KBM-7 (cell line): ENCODE measurements at places on chromosomes 16 and 17.

GRCh38 chr17:72806011-72806410 lies 286.5 kb downstream of the SLC39A11 start:
- DNase-seq: no peak

- no peak for DNase-seq
Observed at GRCh38 chr17:48925251-48925990, 17.2 kb downstream of the UBE2Z start.

DNA sequence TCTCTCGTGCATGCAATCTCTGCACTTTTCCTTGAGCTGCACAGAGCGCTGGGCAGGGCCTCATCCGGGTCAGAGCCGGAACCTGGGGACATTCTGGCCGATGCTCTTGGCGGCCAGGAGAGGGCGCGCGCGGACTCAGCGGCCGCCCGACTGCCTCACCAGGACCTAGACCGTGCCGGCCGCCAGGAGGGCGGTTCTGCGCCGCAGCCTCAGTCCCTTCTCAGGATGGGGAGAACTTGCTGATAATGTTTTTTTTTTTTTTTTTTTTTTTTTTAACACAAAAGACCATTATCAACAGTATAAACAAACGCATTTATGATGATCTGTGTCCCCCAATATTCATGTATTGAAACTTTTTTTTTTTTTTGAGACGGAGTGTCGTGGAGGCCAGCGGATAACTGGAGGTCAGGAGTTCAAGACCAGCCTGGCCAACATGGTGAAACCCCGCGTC lies 8.1 kb upstream of the FLYWCH2 start:
- DNase-seq: peak; percentile 89

DNA sequence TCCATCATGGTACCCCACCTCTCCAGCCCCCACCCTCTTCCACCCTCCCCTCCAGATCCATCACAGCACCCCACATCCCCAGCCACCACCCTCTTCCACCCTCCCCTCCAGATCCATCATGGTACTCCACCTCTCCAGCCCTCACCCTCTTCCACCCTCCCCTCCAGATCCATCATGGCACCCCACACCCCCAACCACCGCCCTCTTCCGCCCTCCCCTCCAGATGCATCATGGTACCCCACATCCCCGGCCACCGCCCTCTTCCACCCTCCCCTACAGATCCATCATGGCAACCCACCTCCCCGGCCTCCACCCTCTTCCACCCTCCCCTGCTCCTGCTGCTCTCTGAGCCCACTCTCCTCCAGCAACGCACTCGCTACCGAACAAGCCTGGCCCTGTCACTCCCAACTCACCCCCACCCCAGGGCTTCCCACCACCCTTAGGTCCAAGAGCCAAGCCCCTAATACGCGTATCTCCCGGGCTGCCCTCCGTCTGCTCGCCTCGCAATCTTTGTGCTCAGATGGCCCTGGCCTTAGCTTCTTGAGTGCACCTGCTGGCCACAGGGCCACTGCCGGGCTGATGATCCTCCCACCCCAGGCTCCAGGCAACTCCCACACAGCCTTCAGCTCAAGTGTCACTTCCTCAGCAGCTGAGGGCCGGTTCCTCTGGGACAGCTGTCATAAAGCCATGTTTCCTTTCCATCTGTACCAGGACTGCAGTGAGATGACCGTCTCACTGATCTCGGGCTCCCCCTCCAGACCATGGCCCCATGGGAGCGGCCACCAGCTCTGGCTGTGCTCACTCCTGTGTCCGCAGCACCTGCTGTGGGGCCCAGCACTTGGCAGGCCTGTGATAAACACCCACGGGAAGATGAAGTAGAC lies 25.5 kb downstream of the KDM8 start:
- DNase-seq: peak; percentile 73

DNA sequence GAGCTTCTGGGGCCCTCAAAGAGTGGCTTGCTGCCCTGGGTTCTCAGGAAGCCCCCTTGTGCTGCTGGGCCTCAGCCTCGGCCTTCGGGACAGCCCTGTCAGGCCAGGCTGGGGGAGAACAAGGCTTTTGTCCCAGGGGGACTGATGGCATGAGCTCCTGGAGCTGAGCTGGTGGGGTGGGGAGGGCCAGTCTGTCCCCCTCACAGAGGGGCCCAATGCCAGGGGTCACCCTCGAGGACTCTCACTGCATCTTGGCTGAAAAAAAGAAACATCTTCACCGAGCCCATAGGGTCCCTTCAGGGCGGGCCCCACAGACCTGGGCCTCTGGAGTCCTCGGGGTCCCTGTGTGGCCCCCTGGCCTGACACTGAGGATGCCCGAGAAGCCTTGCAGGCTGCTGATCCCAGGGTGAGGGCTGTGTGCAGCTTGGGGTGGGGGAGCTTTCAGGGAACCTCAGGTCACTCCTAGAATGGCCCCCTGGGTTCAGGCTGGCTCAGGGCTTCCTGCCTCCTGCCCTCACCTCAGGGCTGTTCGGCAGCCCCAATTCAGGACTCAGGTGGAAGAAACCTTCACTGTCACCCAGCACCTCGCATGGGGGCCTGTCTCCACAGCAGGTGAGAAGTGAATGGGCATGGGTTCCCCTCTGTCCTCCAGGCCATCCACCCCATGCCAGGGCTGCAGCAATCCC lies 90.5 kb downstream of the TNFRSF13B start:
- DNase-seq: no peak

DNA sequence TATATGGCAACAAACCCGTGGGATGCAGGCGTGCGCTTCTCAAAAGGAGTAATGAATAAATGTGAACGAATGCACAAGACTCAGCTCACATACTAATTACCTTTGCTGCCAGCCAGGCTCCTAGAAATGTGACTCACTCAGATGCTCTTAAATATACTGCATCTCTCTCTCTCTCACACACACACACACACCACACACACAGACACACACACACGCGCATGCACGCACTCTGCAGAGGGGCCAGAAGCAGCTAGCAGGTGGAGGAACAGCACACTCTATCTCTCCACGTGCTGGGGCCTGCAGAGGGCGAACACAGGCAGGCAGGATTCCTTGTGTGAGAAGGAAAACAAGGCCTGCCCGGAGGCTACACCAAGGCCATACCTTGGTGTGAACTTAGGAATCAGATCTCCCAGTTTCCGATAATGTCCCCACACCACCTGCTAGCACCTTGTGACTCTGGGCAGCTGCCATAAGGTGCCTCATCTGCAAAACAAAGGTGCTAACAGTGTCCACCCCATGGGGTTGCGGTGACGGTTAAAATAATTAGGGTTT lies 5.3 kb downstream of the GPRC5B start:
- peak; percentile 23 for DNase-seq

GRCh38 chr16:67533024-67533560 lies 4.5 kb downstream of the RIPOR1 start:
- no peak for DNase-seq

DNA sequence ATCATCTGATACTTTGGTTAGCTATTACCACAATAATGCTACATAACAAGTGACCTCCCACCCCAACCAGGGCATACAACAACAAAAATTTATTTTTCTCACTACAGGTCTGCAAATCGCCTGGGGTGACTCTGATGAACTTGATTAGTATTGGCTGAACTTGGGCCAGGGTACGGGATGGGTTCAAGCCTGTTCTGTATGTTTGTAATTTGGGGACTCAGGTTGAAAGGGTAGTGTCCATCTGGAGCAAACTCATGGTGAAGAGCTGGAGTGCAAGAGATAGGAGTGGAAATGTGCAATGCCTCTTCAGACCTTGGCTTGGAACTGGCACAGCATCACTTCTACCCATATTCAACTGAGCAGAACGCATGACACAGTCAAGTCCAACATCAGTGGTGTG lies 16.3 kb upstream of the NKD1 start:
- no peak for DNase-seq

GRCh38 chr16:74999609-75000480 lies 1.0 kb downstream of the ZNRF1 start:
- DNase-seq: peak; percentile 35

DNA sequence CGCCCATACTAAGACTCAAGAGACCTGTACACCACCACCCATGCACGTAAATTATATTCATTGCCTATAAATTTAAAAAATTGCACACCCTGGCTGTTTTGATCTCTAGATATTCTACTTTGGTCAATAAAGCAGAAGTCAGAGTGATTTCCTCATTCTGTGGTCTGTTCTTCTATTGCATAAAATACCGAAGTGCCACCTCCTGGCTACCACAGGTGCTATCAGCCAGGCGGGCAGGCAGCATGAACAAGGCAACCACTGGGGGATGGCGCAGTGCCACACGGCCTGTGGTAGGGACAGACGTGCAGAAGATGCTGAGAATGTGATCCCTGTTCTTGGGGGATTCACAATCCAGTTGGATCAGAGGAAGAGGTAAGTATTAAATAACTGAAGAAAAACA lies 122.3 kb downstream of the CDK5R1 start:
- DNase-seq: peak; percentile 78

- DNase-seq: peak; percentile 49
Observed at GRCh38 chr17:76382803-76383545, 1.4 kb upstream of the SPHK1 start.

DNA sequence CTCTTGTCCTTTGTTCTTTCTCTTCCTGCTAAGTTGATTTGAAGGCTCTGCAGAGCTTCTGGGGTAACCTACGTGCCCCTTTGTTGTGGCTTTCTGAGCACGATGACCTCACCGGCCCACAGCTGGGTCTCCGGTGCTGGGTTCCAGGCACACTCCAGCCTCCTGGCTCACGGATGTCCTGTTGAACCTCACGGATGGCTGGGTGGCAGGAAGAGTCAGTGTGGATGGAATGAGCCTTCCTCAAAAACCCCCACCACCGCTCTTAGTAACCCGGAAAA lies 116.0 kb downstream of the SOCS1 start:
- no peak for DNase-seq

- DNase-seq: no peak
Observed at GRCh38 chr17:34859652-34860051, 101.6 kb downstream of the CCT6B start.
